ENCODE measurements at places on chromosomes 3 and 15. TPM values are rescaled to one million over a fixed set of nuclear protein-coding genes. Genes with fewer than 3 reads are reported as not detected.

GRCh38 chr3:160768918-160769317 lies 12.9 kb downstream of the PPM1L start:
- DNase-seq, result no peak

- DNase-seq, result no peak
Measured at GRCh38 chr3:156892701-156893100, 66.5 kb downstream of the LEKR1 start.

The GXYLT2 gene
- total RNA-seq, result 5.3 TPM

DNA sequence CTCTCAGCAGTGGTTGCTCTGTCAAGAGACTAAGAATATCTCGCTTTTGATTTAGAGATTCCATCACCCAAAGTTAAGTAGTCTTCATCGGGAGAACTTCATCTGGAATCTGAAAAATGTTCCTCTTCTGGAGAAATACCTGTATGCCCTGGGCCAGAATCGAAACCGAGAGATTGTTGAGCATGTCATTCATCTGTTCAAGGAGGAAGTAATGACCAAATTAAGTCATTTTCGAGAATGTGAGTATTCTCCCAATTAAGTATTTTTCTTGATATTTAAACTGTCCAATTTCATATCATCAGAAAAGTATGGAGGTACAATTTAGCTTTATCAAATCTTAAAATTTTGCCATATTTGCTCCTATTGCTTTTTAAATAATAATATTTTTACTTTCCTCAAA lies 12.9 kb upstream of the PSMA4 start:
- DNase-seq, result no peak

DNA sequence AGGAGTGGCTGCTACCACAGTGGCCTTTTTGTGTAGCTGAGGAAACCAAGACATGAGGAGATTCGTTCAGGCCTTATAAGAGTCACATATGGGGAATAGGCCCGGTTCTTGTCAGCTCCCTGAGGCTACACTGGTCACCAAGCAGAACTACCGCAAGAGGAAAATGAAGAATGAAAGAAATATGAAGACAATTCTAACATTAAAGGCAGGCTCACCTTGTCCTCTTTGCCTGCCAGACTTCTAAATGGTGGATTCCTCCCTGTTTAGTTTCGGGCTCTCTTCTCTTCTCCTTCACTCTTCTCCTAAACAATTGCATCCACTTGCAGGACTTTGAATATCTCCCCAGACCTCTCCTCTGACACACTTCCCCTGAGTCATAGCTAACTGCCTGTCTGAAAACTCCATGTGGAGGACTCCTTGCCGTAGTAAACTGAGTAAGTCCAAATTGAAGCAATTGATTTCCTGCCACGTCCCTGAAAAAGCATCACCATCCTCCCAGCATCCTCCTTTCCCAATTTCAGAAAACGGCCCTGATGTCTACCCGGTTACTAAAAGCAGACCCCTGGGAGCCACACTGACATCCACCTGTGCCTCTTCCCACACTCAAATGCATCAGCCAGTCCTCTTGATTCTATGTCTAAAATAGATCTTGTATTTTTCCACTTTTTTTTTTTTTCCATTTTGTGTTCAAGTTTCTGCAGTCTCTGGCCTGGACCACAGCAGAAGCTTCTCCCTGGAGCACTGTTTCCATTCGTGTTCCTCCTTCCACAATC lies 30.3 kb upstream of the VEPH1 start:
- DNase-seq, result no peak

- no peak for DNase-seq
Measured at GRCh38 chr3:190306513-190307163, 15.6 kb downstream of the CLDN1 start.

DNA sequence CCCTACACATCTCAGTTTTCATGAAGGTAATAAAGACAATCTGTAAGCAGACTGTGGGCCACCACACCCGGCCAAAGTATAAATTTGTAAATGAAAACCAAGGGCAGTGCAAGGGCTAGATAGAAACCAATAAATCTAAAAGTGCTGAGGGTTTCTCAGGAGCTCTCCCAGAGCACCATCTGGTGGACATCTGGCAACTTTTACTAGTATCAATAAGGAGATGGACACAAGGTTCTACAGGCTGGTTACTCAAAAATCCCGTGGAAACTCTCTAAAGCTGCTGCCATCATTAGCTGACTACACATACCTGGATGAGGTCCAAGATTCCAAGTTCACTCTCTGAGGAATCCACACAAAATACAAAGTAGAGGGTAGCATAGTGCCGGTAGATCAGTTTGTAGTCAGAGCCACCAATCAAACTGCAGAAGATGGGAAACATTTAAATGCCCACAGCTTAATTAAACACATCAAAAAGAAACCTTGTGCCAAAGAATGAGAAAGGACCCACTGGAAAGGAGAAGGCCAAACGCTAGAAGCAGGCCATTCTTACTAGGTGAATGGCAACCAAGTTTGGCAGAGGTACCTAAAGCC lies 5.5 kb downstream of the AP3S2 start:
- DNase-seq, result no peak

The CIB1 gene
- total RNA-seq, result 209 TPM

DNA sequence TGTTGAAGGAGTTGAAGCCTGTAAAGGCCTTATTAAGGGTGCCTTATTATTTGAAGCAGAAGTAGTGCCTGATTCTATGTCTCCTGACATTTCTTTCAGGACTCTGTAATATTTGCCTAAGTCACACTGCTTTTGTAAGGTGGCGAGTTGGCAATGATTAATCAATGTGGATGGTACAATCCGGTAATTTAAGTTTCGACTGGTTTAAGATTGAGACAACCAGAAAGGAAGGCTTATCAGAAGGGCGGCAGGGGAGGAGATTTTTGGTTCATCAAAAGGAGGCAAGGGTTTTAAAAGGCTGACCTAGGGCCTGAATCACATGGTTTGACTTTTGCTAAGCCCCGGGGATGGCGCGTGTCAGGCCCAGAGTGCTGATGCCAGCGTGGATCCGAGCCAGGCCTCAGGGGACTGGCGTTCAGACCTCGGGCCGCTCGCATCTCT lies 830 bp upstream of the RNF13 start:
- DNase-seq, result no peak

DNA sequence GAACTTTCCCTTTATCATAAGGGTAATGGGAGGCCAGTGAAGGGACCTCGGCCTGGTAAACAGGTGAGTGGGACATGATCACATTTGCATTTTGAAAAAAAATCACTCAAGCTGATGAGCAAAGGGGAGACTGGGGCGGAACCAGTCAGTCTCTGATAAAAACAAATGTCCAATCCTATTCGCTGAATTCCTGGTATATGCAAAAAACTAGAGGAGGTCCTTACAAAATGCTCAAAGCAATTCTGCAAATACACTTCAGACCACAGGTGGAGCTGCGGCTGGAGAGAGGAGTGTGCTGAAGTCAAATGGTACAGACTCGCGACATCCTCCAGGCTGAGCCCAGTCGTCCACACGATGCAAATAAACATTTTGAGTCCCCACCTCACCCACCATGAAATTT lies 166.7 kb downstream of the FOXP1 start:
- no peak for DNase-seq

The WDR93 gene
- not detected for total RNA-seq

The ATP10A gene
- total RNA-seq, result 4.5 TPM

- no peak for DNase-seq
Measured at GRCh38 chr3:181728470-181729340, 17.0 kb downstream of the SOX2 start.

The BCL2A1 gene
- total RNA-seq, result 1.0 TPM
